Thyroid gland (tissue), 4 donors: ENCODE measurements at places on chromosomes 7 and 10. TPM values are rescaled to one million over a fixed set of nuclear protein-coding genes. Genes with fewer than 3 reads are reported as not detected.

Gene TEX47
- total RNA-seq: not detected

Gene ABCB1
- total RNA-seq: 5.5 TPM

Gene CDK14
- 29.3 TPM for total RNA-seq

Gene PAPOLB
- 1.4 TPM for total RNA-seq

Gene TSPAN13
- total RNA-seq: 28.2 TPM

Gene TMEM273
- total RNA-seq: 12.6 TPM

Gene ITIH2
- total RNA-seq: not detected

Gene TAS2R40
- not detected for total RNA-seq

Gene LRGUK
- 2.0 TPM for total RNA-seq

Gene TMEM178B
- 22.3 TPM for total RNA-seq

Gene DLX5
- total RNA-seq: 1.5 TPM

Gene CLRN3
- not detected for total RNA-seq

Gene OPN4
- total RNA-seq: 0.24 TPM

Gene IKZF1
- 10.5 TPM for total RNA-seq

Gene ZNF438
- 20.3 TPM for total RNA-seq

Gene RBM28
- 19.1 TPM for total RNA-seq

Gene PGAM2
- 28.0 TPM for total RNA-seq

Gene LARP4B
- total RNA-seq: 113 TPM

Gene TRPV5
- not detected for total RNA-seq

Gene ARHGAP22
- total RNA-seq: 17.3 TPM

Gene STAMBPL1
- 0.63 TPM for total RNA-seq

Gene FGFBP3
- total RNA-seq: 2.1 TPM

Gene GFRA1
- 18.0 TPM for total RNA-seq

Gene PRF1
- total RNA-seq: 1.4 TPM

Gene FAM25G
- total RNA-seq: not detected

Gene RBP3
- not detected for total RNA-seq
